ENCODE measurements at places on chromosomes 11 and 22.

DNA sequence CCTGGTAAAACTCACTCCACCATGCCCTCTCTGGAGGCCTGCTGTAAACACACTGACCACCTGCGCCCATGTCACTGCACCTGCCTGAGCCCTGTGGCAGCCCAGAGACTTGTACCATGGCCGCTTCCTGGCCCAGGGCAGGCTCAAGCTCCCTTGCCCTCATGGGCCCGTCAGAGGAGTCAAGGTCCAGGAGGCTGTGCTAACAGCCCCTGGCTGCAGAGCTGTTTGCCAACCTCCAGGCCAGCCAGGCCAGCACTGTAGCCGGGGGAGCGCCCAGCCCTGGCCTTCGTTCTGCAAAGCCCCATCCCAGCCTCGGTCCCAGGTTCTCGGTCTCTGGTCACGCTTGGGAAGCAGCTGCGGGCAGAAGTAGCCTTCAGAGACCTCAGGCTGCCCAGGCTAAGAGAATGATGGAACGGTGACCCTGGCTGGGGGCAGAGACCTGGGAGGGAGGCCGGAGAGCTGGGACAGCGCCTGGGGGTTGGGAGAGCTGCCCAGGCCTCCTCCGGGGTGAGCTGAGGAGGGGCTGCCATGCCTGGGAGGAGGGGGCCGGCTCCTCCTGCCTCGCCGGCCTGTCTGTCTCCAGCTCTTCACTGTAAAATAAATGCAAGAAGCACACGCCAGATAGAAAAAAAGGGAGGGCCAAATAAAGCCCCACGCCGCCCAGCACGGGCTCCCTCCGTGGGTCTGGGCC is 11.9 kb upstream of the TCF20 start:
- no peak for DNase-seq

DNA sequence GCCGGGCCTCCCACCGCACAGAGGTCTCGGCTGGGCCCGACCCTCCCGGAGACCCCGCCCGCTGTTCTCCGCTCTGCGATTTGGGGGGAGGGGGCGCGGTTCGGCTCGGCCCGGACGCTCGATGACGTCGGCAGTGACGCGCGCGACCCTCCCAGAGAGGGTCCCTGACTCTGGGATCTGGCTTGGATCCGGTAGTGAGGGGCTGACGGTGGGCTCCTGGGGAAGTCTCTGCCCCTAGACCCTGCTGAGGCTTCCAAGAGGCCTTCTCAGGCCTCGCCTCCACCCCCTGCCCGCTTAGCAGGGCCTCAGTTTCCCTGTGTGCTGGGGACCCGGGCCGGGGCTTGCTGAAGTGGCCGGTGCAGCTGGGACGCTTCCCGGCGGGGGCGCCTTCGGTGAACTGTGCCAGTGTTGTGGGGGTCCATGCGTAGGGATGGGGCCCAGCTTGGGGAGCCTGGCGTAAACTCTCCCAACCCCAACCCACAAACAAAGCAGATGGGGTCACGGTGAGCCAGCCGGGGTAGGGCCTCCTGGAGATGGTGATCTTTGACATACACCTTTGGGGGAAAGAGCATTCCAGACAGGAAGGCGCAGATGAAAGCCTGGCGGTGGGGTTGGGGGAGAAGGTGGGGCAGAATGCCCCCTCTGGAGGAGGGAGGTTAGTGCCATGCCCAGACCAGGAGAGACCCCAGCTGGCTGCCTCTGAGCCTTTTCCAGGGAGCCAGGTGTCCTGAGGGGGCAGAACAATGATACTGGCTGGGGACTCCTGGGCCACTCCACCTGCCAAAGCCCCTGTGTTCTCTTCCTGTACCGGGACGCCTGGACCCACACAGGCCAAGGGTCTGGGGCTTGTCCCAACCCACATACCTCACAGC is 1.0 kb downstream of the B4GALNT4 start:
- no peak for DNase-seq

- no peak for DNase-seq
These were observed at the start of gene B3GAT1 for GRCh38 chr11:134412203-134413042. TSS of gene B3GAT1 (minus strand) at chr11:134412242. CDS start at chr11:134387659, 24,583 bp downstream.

GRCh38 chr11:79922641-79923040 is 481.8 kb upstream of the TENM4 start:
- DNase-seq: no peak

DNA sequence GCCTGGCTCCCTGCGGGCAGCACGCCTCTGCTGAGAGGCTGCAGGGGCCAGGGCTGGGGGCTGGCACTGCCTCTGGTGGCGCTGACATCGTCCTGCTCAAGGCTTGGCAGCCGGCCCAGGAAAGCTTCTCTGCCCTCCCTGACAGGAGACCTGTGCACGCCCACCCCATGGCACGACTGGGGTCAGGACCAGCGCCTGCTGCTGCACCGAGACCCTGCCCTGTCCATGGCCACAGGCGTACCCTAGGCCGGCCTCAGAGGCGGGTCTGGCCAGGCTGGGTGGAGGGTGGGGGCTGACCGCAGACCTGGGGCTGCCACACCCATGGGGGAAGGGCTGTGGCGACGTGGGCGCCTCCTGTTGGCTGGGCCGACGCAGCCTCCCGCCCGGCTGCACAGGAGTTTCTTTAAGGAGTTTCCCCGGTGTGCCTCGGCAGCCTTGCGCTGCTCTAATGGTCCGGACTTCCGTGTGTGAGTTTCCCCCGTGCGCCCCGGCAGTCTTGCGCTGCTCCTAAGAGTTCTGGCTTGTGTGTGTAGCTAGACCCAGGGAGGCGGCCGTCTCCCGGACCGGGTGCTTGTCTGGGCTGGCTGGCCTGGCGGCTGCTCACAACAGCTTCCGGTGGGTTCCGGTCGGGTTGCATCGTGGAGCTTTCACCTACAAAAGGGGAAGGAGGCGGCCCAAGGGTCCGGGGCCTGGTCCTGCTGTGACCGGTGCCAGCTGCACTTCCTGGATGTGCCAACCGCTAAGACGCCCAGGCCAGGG is 4.6 kb downstream of the TRABD start:
- peak; percentile 44 for DNase-seq

- DNase-seq: no peak
These were observed 46.4 kb upstream of the OR5D13 start for GRCh38 chr11:55726715-55727324.

DNA sequence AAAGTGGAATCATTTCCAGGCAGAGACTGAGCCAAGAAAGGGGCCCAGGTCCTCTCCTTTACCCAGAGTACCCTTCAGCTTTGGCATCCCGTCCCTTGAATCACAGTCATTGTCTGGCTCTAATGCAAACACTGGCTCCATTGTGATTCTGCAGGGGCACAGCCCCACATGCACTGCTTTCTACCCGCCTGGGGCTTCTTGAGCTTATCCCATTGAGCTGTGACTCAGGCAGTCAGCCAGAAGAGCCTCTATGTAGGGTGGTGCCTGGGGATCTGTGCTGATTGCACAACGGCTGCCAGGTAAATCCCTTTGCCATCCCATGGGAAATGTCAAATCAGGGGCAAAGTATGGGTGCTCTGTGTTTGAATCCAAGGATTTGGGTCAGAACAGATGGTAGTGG is 88.9 kb downstream of the RASSF10 start:
- no peak for DNase-seq

DNA sequence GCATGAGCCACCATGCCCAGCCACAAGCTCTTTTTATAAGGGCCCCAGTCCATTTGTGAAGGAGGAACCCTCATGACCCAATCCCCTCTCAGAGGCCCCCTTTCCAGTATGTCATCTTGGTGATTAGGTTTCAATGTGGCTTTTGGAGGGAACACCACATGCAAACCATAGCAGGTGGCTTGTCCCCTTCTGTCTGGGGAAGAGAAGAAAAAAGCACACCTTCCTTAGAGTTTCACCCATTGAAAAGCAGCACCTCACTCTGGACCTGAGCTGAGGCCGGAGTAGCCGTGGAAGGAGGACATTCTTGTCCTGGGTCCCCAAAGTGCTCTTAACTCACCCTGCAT is 25.4 kb downstream of the NEAT1 start:
- DNase-seq: no peak

GRCh38 chr22:27846910-27847309 is 45.4 kb upstream of the MN1 start:
- DNase-seq: no peak

DNA sequence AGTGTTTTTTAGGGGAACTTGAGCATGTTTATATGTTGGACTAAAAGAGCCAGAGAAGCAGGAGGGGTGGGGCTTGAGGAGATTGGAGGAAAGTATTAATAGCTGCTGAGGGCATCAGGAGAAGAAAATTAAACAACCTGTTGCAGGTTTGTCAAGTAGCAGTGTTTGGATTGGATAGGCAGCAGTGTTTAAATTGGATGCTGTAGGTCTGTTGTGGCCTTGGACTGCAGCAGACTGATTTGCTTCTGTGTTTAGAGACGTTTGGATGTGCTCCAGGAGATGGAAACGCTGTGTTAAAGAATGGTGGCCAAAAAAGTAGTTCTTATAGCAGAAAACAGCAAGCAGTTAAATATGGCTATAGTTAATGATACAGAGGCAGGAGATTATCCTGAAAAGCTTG is 5.7 kb downstream of the EIF3L start:
- no peak for DNase-seq

DNA sequence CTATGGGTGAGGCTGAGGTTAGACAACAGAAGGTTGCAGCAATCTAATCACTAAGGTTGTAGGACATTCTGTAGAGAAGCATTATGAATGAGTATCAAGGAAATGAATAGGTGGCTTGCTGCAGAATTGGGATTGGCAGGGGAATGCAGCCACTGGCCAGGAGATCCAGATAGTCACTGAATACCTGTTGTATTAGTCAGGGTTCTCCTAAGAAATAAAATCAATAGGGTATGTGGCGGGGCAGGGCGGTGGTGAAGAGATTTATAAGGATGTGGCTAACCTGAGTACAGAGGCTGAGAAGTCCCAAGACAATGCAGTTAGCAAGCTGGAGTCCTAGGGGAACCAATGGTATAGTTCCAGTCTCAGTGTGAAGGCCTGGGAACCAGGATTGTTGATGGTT is 163.0 kb downstream of the SPON1 start:
- no peak for DNase-seq

GRCh38 chr11:2251138-2251537 is 19.2 kb downstream of the ASCL2 start:
- DNase-seq: no peak

GRCh38 chr11:77196961-77197360 is 68.9 kb downstream of the MYO7A start:
- DNase-seq: no peak

DNA sequence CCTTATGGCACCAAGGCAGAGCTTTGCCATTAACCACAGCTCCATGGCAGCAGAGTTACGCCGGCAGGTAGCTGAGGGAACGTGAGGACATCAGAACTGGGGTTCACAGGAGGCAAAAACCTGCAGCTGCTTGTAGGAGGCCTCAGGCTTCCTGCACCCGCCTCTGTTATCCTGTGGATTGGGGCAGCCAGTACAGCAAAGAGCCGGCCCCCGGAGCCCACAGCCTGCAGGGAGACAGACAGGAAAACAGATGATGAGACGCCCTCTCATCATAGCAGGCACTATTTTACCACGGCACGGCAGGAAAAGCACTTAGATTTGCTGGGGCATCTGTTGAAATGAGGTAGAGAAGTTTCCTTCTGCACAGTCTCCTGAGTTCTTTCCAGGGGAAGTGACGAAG is 870.3 kb downstream of the TBC1D22A start:
- no peak for DNase-seq

- no peak for DNase-seq
These were observed 43.6 kb downstream of the ARHGAP8 start for GRCh38 chr22:44795701-44796630.

DNA sequence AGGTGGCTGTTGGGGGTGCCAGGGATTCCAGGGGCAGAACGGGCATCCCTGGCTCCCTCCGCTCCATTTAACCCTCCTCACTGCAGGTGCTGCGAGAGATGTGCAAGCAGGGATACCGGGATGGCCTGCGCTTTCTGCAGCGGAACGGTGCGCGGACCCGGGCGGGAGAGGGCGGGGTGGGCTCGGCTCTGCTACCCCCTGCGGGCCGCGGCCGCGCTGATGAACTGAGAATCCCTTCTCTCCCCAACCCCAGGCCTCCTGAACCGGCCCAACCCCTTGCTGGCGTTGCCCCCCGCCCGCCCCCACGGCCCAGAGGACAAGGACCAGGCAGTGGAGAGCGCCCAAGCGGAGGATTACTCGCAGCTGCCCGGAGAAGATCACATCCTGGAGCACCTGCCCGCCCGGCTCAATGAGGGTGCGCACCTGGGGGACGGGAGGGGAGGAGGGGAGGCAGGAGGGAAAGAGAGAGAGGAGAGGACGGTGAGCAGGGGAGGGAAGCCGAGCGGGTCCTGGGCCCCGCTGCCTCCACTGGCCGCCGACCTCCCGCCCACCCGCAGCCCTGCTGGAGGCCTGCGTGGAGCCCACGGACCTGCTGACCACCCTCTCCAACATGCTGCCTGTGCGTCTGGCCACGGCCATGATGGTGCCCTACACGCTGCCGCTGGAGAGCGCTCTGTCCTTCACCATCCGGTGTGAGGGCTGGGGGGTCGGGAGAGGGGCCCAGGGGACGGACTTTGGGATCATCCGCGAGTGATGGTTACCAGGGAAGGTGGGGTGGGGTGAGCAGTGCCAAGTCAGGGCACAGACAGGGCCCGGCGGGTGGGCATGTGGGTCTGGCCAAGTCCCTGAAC is 4.1 kb upstream of the CRACR2B start:
- no peak for DNase-seq

DNA sequence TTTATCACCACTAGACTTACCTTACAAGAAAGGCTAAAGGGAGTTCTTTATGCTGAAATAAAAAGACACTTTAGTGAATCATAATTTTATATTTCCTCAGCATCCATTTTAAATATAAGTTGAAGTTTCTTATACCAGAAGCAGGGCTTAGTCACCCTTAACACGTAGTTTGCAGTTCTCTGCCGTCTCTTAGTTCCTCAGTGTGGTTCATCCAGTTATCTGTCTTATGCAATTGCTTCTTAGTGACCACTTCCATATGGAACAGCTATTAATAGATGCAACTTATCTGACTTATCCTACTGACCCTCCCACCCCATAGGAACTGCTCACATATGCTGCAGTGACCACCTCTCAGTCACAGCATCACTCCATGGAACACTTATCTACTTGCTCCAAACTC is 11.7 kb upstream of the SLC36A4 start:
- no peak for DNase-seq

- no peak for DNase-seq
These were observed 132.1 kb upstream of the BLID start for GRCh38 chr11:122248131-122248530.

GRCh38 chr22:20435436-20436306 is 2.0 kb downstream of the SCARF2 start:
- DNase-seq: no peak

DNA sequence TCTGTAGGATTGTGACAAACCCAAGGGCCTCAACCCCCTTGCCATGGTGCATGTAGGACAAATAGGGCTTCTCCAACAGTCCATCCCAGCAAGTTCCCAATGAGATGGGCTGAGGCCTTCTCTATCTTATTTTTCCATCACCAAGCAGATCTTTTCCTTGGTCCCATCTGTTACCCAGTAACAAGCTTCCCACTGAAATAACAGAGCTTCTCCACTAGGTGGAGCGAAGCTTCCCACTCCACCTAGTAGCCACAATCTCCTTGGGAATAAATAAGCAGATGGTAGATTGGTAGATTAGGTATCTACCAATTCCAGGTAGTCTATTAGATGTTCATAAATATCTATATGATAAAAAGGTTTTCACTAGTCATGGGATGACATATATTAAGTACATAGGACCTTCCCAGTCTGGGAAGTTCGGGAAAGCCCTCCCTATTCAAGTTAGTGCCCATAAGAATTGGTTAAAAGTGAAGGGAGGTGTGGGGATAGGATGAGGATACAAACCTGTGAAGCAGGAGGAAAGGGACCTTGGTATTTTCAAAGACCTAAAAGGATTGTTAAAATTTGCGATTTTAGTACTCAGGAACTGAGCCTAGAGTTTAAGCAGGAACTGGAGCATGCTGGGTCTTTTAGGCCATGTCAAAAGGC is 5.9 kb upstream of the OR52L1 start:
- no peak for DNase-seq

- no peak for DNase-seq
These were observed 52.5 kb upstream of the SYN3 start for GRCh38 chr22:33110562-33111163.
